ENCODE measurements at places on chromosomes 1 and 21.
A peak's percentile ranks its signal among the peaks of the same experiment; 100 is the strongest.

- no peak for DNase-seq
These were observed 3.3 kb upstream of the LSM10 start for GRCh38 chr1:36400825-36401601.

DNA sequence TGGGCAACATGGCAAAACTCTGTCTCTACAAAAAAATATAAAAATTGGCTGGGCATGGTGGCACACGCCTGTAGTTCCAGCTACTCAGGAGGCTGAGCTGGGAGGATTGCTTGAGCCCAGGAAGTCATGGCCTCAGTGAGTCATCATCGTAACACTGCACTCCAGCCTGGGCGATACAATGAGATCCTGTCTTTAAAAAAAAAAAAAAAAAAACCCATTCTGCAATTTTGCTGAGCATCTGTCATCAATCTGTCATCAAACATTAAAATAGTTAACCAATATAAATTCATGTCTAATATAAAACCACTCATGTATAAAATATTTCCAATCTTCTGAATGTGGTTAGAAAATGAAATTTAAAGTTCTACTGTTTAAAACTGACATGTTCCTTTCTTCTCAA, 56.9 kb downstream of the LPAR3 start:
- DNase-seq, result no peak

DNA sequence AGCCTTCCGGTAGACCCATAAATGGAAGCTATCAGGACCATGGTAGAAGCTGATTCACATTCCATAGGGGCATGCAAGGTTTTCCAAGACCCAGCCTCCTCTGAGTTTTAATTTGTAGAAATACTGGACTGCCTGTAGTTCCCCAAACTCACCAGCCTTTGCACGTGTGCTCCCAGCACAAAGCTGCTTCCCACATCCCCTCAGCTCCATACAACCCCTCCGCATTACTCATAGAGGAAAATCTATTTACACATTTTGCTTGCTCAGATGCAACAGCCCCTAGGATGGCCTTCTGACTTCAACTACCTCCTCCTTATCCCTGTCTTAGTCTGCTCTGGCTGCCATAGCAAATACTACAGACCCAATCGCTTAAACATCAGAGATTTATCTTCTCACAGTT, 336.2 kb downstream of the SETD4 start:
- DNase-seq, result no peak

- DNase-seq, result peak; percentile 26
These were observed 42.8 kb downstream of the ACP6 start for GRCh38 chr1:147627435-147628110.

DNA sequence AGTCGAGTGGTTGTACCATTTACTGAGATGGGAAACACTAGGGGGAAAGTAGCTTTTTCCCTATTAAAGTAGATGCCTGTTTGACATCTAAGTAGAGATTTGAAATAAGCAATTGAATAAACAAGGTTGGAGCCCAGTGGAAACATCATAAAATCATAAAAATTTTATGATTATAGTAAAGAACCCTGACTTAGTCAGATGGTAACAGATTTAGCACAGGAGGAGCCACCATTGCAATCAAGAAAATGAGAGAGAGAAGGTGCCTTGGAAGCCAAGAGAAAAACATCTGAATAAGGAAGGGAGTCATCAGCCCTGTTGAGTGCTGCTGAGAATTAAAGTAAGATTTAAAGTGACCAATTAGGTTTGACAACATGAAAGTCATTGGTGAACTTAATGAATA, 49.8 kb downstream of the SMG7 start:
- DNase-seq, result no peak

- DNase-seq, result no peak
These were observed 12.3 kb downstream of the BCAR3 start for GRCh38 chr1:93669369-93669768.

DNA sequence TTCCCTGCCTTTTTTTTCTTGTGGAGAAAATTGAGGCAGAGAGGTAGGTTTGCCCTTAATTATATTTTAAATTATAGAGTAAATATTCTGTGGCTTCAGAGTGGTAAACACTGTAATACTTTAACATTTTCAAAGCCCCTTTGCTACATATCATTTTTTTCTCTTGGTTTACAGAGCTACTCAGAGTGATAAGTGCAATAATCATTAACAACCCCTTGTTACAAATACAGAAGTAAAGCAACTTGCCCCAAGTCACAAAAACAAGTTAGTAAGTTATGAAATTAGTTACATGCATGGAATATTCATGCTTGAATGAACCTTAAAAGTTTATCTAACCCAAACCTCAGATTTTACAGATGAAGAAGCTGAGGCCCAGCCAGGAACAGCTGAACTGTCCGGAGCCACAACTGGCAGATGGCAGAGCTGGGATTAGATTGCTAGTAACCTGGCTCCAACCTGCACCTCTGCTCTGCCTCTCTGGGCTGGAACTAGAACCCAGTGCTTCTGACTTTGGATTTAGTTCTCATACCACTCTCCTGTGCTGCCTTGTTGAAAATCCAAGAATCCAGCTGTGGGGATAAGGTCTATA, 48.7 kb downstream of the TNN start:
- DNase-seq, result no peak

DNA sequence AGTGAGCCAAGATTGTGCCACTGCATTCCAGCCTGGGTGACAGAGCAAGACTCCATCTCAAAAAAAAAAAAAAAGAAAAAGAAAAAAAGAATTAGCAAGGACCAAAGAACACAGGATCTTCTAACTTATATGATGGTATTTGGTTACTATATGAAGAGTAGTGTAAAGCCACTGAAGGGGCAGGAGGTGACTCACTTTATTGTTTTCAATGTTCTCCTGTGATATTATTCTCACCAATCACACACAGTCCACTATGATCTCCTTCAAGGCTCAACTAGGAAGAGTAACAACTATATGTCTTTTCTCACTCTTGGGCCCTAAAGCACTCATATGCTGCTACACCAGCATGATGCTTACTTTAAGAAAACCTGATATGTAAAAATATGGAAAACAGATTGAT, 26.7 kb downstream of the RC3H1 start:
- no peak for DNase-seq

- DNase-seq, result no peak
These were observed 1.6 kb upstream of the LEFTY1 start for GRCh38 chr1:225890346-225891228.

DNA sequence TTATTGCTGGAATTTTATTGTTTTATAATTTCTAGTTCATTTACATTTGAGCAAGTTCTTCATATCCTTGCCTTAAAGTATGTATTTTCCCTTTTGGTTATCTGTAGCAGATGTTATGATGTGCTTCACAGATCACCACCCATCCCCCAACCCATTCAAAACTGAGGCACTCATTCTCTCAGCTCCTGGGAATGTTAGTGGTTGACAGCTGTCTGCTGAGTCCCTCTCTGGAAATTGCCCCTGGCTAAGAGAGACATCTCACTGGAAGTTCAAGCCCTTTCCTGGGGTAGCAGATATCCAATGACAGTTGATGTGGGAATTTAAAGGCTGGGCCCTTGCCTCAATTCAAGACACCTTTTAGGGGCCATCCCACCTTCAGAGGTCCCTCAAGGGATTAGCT, 4.3 kb upstream of the DPYD start:
- DNase-seq, result no peak

DNA sequence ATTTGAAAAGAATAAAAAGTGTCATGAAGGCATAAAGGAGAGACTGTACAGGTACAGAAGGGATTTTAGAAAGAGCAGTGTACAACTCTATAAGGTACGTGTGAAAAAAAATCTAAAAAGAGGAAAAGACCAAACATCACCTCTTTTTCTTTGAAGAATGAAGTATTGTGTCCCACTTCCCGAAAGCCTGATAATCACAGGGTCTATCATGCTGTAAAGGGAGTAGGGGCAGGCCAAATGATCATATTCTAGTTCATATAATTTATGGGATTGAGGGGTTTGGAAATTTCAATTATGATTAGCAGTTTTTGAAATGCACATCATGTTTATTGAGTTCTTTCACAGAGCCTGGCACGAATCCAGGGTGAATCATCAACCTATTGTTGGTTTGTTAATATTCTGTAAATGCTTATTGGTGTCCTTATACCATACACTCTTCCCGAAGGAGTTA, 910 bp upstream of the RERE start:
- DNase-seq, result no peak

DNA sequence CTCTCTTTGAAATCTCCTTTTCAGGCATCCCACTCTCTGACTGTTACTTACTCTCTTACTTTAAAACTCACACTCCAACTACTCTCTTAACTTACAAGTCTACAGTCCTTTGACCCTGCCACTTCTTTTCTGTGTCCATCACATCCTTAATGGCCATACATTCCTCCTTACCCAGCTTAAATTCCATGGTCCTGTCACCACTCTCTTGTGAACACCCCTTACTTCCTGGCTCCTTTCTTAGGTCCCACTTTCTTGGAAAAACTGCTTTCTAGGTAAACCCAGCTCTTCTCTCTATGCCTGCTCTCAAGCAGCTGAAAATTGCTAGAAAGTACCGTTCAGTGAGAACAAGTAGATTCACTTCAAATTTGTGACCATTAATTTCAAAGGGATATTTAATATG, 109.1 kb downstream of the OLFML2B start:
- DNase-seq, result no peak

- no peak for DNase-seq
These were observed 106.9 kb upstream of the LYPLAL1 start for GRCh38 chr1:219066631-219067349.

DNA sequence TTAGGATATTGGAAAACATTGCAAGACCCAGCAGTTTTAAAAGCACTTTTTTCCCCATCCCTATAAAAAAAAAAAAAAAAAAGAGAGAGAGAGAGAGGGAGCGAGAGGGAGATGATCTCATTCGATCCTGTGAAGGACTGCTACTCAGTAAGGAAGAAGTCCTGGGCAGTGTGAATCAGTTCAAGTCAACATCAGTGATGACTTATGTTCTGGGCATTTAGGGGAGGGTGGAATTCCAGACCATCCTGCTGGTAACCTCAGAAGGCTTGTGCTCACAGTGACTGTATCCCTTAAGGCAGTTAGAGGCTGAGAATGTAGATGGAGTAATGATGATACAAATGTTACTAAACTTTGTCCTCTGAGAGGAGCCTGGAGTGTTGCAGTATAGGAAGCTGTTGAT, 151.4 kb downstream of the TGFB2 start:
- peak; percentile 92 for DNase-seq

- no peak for DNase-seq
These were observed 24.2 kb upstream of the ATP6V1G3 start for GRCh38 chr1:198564716-198565115.

GRCh38 chr1:209854196-209854595, 26.4 kb downstream of the UTP25 start:
- DNase-seq, result no peak

DNA sequence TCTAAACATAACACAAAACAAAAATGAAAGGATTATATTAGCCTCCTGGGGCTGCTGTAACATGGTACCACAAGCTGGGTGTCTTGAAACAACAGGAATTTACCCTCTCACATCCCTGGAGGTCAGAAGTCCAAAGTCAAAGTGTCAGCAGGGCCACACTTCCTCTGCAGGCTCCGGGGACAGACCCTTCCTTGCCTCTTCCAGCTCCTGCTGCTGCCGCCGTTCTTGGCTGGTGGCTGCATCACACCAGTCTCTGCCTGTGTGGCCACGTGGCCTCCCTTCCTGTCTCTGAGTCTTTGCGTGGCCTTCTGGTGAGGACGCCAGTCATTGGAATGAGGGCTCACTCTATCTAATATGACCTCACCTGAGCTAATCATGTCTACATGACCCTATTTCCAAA, 8.2 kb downstream of the SLC37A1 start:
- no peak for DNase-seq

- DNase-seq, result no peak
These were observed 116.0 kb downstream of the RASAL2 start for GRCh38 chr1:178209935-178210334.

- no peak for DNase-seq
These were observed 6.2 kb upstream of the C1orf105 start for GRCh38 chr1:172414331-172414730.

DNA sequence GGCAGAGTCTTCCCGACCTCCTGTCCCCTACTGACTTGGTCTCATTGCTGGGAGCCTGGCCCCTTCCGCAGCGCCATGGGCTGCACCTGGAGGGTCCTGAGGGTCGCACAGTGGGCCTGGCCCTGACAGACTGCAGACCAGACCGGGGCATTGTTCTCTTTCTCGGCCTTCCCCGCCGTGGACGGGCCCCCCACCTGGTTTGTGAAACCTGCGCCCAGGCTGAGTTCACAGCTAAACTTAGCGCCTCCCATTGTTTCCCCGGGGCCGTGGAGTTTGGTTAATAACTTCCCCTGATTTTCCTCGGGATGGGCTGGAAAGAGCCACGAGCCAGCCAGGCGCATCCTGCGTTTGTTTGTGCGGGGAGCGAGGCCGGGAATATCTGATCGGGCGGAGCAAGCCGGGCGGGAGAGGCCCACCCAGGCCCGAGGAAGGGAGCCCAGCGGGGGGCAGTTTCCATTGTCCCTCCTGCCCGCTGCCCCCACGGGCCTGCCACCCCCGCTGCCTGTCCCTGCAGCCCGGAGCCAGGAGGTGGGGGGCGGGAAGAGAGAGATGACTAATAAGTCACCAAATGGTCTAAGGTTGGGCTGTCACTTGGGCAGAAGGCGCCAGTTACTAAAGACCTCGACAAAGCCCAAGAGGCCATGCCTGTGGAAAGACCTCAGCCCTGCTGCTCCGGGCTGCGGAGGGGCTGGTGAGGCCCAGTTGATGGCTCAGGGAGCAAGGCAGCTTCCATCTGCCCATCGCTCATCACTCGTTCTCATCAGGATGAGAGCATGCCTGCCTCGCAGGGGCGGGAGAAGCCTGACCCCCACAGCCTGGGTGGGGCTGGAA, 39.0 kb upstream of the ARHGEF16 start:
- DNase-seq, result no peak

- DNase-seq, result no peak
These were observed 132.0 kb downstream of the LMX1A start for GRCh38 chr1:165224504-165224903.

GRCh38 chr1:17826165-17826488, 71.0 kb downstream of the ACTL8 start:
- no peak for DNase-seq

DNA sequence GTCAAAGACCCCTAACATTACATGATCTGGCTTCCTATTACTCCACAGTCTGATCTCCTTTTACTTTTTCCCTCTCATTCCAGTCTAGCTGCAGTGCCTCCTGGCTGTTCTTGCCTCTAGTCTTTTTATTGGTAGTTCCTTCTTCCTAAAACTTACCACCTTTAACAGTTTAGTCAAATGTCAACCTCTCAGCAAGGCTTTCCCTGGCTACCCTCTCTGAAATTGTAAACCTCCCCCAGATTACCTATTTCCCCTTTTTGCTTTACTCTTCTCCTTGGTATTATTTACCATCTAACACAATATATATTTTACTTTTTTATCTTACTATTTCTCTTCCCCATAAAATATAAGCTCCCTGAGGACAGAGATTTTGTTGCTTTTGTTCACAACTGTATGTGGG, 129.6 kb downstream of the CLEC20A start:
- no peak for DNase-seq

- DNase-seq, result no peak
These were observed 48.3 kb upstream of the LAMC2 start for GRCh38 chr1:183137782-183138181.

GRCh38 chr1:145918992-145919939, 749 bp upstream of the PEX11B start:
- no peak for DNase-seq

All from AG04450 (cell line).